ENCODE measurements at places on chromosomes 16 and 17.
A peak's percentile ranks its signal among the peaks of the same experiment; 100 is the strongest.

DNA sequence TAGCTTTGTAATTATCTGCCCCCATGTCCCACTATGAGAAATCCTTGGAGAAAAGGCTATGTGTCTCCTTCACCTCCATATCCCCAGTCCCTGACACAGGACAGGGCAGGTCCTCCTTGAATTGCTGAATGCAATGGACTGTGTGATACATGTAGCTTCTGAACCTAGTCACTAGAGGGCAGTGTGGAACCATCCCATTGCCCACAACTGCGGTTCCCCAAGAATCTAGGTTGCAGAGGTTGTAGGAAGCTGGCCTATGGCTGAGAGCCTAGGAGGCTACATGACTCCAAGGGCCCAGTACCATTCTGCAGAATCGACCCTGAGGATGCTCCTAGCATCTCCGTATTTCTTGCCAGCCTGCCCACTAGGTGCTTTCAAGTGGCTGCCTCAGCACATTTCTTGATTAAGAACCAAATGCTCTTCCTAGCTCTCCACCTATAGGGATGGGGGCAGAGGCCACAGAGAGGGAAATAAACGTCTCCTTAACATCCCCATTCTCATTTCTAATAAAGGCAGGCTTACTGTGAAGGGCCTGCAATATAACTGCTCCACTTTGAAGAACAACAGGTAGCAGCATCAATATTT, 394.0 kb downstream of the CA10 start:
- DNase-seq = peak; percentile 78

- DNase-seq = no peak
These were observed 41.8 kb downstream of the PSME3IP1 start for GRCh38 chr16:57144027-57144426.

- no peak for DNase-seq
These were observed 9.7 kb downstream of the IRX6 start for GRCh38 chr16:55333684-55334083.

- no peak for DNase-seq
These were observed 2.3 kb downstream of the CCL17 start for GRCh38 chr16:57406881-57407280.

DNA sequence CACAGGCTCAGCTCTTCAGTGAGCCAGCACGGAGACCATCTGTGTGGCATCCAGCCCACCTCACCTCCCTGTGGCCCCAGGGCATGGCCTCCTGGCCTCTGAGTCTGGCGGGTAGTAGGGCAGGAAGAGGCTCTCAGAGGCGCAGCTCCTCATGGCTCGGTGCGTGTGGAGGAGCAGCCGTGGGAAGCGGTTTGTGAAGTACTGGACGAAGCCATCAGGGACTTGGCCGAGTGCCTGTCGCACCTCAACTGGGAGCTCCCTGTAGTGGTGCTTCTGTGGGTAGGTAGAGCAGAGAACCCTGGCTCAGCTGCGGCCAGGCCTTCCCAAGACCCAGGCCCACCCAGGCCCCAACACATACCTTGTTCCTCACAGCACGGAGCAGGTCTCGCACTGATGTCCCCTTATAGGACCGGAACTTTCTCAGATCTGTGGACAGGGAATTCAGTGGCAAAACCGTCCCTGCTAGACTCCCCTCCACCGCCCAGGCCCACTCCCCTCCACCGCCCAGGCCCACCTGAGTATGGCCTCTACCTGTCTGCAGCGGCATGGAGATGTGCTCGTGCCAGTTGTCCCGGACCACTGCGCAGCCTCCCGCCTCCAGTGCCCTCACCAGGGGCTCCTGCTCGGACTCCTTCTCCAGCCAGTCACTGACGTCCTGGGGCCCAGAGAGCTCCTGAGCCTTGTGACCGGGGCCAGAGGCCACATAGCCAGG, 12.2 kb downstream of the PLK1 start:
- no peak for DNase-seq

DNA sequence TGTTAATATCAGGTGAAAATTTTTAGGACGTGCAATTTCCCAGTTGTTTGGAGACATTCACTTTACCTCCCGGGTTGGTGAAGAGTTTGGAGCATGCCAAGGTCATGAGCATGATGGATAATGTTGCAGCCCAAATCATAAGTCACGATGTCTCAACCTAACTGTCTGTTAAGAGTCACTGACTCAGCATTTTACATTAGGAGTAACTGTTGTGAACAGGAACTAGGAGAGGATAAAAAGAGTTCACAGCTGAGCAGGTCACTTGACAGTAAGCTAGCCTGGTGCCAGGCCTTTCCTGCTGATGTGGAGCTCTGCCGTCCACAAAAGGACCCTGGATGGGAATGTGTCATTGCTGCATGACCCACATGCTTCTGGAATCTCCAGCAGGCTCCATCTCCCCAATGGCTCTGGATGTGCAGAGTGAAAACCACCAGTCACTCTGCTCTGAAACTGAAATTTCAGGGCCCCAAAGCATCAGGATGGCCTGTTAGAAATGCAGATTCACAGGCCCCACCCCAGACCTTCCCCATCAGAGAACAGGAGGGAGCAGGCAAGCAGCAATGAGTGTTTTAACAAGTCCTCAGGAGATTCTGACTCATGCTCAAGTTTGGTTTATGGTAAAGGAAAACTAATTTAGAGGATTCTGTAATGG, 371.6 kb upstream of the MAF start:
- peak; percentile 10 for DNase-seq

DNA sequence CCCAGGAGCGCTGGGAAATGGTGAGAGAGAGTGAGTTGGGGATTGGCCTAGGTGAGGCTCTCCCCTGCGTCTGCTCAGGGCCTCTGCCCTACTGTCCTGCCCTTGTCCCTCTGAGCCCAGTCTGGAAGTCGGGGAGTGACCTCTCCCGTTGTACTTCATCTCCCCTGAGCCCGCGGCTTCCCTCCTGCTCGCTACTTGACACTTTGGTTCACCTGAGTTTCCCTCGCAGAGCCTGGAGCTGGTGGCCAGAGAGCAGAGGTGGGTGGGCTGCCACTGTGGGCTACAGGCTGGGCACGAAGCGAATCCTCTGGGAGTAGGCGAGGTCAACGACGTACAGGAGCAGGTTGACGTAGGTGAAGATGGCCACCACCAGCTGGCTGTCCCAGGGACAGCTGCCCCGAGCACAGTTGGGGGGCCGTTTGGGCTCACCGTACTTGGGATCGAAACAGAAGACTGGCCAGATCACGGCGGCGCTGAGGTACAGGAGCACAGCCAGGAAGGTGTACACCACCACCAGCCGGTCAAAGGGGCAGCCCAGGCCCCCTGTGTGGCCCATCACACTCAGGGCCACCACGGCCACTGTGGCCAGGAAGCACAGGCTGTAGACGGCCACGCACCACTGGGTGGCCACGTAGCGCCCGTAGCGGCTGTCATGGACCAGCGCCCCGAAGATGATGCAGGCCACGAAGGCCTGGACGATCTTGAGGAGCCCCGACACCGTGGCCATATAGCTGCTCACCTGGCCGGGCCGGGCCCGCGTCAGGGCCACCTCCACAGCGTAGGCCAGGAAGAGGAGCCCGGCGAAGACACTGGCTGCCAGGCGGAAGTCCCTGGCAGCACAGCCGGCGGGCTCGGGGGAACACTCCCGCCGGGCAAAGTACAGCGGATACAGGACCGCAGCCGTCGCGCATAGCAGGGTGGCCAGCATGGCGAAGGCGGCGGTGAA, 3.7 kb upstream of the PYCR1 start:
- no peak for DNase-seq

DNA sequence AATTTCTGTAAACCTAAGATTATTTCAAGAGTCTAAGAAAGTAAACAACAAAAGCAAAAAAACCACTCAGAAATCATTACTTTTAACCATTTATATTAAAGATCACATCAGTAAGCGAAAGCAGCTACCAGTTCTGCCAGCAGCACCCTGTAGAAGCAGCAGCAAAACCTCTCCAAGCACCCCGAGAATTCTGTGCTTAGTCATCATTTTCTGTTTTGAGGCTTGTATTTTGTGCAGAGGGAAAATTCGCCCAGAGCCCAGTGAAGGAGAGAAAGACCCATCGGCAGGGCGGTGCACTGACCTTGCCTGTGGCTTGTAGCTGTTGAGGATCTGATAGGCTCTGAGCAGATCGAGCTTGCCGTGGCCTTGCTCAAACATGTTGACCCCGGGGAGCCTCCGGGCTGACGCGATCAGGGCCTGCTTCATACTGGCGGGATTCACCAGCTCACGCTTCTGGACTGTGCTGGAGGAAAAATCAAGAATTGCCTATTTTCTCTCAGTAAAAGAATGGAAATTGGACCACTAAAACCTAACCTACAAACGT, 35.2 kb downstream of the MBTPS1 start:
- no peak for DNase-seq

- DNase-seq = no peak
These were observed 9.2 kb upstream of the GLIS2 start for GRCh38 chr16:4306470-4307214.

DNA sequence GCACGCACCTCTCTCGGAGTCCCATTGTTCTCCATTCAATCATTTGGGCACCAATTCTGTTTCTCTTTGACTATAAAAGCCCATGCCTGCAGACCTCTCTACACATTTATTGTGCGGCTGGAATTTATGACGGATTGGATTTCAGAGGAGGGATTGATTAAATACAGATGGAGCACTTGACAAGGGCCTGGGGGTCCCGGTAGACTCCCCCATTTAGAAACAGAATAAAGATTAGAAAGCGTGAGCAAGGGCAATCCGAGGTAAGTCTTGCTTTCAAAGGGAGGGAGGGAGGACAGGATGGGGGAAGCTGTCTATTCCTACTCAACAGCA, 15.1 kb upstream of the PITPNM3 start:
- DNase-seq = no peak

GRCh38 chr16:16025214-16025968, 76.0 kb downstream of the ABCC1 start:
- peak; percentile 61 for DNase-seq

- no peak for DNase-seq
These were observed 17.2 kb downstream of the IQCK start for GRCh38 chr16:19735074-19735867.

GRCh38 chr16:60031740-60032139, 1297.6 kb upstream of the GOT2 start:
- DNase-seq = no peak

DNA sequence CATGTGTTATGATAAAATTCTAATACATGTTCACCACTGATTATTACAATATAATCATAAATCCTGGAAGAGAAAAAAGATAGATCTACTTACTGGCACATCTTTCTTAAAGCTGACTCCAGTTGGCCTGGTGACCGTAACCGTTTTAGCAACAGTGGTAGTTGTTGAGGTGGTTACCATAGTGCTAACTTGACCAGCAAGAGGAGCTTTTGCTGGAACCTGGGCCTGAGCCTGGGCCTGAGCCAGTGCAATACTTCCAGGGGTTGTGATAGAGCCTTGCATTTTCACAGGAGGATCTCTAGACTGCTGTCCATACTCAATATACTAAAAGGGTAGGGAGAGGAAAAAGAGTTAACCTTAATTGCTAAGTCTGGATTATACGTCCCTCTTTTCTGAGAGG, 36.2 kb downstream of the SETD6 start:
- no peak for DNase-seq

- DNase-seq = no peak
These were observed 3.4 kb upstream of the HLF start for GRCh38 chr17:55261311-55261710.

- no peak for DNase-seq
These were observed 27.8 kb downstream of the USP36 start for GRCh38 chr17:78812855-78813254.

DNA sequence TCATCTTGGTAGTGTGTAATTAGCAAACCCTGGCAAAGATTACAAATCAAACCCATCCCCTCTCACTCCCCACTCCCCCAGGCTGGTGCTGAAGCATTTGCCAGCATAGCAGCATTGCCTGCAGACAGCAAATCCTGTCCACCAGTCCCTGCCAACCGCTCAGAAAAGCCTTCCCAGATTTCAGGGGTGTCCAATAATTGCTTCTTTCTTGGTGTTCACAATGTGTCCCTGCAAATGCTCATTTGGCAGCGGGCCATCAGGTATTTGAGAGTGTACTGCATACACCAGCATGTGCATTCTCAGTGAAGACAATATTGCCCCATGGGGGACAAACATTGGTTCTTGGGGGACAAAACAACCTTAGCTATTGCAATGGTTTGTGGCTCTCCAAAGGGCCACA, 28.2 kb downstream of the ORC6 start:
- DNase-seq = no peak

Measured in epithelial cell of esophagus (primary cell).